NCI-H69 (cell line): ENCODE measurements at places on chromosomes 13 and 19.
A peak's percentile ranks its signal among the peaks of the same experiment; 100 is the strongest.

GRCh38 chr19:54414156-54414555, 1.1 kb upstream of the TTYH1 start:
- no peak for DNase-seq

DNA sequence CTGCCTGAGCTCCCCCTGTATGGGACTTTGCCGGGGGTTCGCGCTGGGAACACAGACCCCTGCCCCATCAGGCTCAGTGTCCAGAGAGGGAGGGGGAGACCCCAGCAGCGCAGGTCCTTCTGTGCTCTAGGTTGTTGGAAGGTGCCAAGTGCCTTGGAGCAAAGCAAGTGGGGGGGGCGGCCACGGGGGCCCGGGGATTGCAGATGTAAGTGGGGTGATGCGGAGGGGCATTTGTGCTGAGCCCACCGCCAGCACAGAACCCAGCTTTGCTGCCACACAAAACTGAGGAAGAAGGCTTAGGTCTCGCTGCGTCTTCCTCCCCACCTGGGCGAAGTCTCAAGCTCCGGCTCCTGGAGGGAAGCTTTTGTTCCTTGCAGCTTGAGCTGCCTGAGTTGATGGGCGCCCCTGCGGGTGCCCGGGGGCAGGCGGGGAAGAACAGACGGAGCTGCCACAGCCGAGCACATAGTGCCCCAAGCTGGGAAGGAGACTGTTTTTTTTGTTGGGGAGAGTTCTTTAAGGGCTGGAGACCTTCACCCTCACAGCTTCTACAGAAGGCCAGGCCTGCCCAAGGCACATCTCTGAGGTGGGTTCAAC, 1.5 kb upstream of the NTN5 start:
- DNase-seq = no peak

- DNase-seq = no peak
Measured at GRCh38 chr13:28981530-28981929, 161.4 kb downstream of the MTUS2 start.

DNA sequence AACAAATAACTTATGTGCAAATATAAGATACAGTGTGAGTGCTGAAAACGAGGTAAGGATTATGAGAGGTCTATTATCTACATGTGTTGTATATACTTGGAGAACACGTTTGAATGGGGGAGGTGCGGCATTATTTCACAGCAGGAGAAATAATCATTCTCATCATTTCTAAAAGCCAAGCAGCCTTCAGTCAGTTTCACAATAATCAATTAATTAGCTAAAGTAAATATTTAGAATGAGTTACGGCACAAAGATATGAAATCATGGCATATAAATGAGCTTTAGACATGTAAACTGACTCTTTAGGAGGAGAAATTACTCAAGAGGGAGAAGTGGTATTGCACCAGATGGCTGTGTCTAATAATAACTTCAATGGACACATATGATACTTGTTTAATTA, 366.6 kb downstream of the DNAJC15 start:
- peak; percentile 77 for DNase-seq

- peak; percentile 46 for DNase-seq
Measured at GRCh38 chr13:41017817-41018601, 1.1 kb downstream of the ELF1 start.

DNA sequence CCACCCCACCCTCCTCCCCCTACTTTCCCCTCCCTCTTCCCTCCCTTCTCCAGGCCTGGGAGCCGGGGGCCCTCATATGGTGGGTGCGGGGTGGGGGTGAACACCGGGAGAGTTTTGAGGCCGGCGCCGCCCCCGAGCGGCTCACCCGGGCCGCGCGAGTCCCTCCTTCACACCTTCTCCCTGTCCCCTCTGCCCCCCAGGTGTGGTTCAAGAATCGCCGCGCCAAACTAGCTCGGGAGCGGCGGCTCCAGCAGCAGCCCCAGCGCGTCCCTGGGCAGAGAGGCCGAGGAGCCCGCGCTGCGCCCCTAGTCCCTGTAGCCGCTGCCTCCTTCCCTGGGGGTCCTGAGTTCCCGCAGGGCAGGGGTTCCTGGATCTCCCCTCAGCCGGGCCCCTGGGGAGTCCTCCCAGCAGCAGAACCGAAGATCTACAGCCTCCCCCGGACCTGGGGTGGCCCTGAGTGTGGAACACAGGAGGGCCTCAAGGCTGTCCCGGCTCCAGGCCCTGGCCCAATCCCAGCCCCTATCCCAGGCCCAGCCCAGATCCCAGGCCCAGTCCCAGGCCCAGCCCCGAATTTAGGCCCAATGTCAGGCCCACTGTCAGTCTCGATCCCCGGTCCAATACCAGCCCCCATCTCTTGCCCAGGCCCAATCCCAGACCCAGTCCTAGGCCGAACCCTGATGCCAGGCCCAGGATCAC, 1.7 kb downstream of the TPRX2 start:
- DNase-seq = no peak

DNA sequence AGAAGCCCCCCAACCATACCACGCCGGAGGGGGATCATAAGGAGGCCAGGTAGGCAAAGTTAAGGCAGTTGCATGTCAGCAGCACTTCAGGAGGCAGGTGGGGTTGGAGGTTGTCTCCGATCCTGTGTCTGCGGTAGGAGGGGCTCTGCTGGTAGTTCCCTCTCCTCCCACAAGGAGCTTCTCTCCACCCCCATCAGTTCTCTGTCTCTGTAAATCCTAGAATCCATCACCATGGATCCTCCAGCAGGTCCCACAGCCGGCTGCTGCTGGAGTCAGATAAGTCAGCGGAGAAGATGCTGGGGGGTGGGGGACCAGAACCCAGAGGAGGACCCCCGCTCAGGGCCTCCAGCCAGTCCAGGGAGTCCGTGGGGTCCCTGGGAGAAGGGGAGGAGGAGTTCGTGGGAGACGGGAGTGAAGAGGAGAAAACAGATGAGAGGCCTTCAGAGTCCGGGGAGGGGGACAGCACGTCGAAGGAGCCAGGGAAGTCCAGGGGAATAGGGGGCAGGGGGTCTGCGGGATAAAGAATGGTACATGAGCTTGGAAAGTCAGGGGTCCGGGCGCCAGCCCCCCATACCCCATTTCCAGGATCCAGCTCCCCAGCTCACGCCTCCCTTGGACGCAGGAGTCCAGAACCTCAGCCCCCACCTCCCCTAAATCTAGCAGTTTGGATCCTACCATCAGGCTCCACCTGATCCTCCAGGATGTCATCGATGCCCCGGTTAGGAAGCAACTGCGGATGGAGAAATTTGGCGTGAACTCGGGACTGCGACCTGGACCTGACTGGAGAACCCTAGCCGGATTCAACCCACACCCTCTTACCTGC, 6.3 kb downstream of the MAMSTR start:
- DNase-seq = peak; percentile 30

- DNase-seq = peak; percentile 66
Measured at GRCh38 chr13:91520952-91521351, 122.5 kb downstream of the GPC5 start.

DNA sequence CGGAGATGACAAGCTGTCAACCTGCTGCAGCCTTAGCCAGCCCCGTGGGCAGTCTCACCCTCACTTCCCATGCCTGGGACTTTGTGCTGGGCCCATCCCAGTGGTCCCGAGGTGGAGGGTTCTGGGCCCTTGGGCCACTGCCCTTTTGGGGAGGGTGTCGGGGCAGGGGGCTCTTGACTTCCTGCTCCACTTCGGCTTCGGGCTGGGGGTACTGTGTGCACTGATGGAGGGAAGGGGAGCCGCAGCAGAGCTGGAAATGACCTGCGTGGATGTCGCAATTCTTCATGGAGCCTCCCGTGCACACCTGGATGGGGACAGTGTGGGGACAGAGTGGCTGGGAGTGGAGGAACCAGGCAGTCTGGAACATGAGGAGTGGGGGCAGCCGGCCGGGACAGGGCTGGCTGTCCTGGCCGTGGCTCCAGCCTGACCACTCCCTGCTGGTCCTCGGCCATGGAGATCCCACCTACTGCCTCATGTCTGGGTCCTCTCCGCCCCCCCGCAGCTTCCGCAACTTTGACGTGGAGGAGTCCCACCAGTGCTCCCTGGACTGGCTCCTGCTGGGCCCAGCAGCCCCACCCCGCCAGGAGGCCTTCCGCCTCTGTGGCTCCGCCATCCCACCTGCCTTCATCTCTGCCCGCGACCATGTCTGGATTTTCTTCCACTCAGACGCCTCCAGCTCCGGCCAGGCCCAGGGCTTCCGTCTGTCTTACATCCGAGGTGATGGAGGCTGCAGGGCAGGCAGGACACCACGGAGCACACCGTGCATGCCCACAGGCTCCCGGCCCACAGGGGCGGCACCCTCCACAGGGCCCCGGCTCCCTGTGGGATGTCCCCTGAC, 10.2 kb downstream of the LRP3 start:
- no peak for DNase-seq

GRCh38 chr13:26216042-26216441, 6.1 kb downstream of the RNF6 start:
- no peak for DNase-seq

DNA sequence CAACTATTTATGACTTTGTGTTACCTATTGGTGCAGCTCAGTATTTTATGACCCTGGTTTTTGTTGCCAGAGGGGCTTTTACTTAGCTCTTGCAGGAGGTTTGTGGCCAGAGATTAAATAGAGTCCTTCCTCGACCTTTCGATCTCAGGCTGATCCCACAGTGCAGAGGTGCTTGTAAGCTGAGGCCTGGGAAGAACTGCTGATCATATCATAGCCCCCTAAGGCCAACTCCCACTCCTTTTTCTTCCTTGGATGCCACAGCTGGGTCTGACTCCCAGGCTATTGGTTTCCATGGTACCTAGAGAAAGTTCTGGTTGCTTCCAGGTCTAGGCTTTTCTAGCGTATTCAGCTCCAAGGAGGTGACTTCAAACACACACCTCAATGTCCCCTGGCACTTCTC, 324.9 kb downstream of the FOXO1 start:
- no peak for DNase-seq

DNA sequence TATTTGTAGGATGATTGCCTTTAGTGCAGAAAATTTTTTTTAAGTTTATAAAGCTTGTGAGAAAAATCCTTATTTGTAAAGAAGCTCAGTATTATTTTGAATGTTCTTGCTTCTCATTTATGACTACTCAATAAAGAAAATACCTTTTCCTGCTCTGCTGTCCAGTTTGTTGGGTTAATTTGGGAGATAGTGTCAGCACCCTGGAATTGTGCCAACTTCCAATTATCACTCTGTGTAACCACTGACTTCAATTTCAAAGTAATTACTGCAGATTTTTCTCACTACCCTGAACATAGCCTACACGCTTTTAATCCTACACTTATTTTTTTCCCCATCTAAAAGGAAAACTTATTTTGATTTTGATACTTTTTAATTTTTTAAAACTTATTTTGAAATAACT, 93.1 kb downstream of the GGACT start:
- peak; percentile 94 for DNase-seq

DNA sequence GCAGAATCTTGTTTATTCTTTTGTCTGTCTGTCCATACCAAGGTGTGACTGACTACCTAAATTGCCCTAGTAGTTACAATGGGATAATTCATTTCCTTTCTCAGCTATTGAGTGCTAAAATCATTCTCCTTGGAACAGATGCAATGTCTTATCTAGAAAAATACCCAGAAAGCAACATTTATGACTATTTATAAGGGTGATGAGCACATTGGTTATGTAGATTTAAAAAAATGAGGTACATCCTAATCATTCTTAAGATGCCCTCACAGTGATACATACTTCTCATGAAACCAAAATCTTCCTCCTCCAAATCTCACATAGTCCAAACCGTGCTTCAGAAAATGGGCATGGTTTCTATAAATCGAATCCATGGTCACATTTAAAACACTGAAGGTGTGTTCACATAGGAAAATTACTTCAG, 11.6 kb upstream of the UBE2L5 start:
- DNase-seq = no peak

DNA sequence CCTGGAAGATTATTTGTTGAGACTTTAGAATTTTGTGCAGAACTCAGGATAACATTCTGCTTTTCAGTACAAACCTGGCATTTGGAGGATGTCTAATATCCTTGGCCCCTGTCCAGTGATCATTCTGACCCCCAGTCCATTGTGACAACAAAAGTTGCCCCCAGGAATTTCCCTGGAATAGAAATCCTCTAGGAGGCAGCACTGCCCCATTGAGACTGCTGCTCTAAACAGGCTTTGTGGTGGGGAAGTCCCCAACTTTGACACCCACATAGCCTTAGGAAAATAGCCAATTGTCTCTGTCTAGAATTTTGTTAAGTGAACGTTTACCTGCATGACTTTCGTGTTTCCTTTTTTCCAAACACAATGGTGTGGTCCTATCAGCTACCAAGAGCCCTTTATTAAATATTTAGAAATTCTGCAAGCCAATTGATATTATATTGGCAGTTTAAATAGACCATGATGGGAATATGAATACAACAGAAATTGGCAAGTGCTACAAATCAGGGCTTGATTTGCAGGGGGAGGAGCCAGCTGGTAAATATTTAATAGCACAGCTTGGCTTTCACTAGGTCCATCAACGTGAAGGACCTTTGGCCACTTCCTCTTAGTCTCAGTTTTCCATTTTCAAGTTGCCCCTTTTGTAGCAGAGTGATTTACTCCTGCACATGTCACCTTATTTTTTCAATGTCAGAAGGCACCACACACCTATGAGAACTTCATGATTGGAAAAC, 451.7 kb downstream of the EFNB2 start:
- peak; percentile 69 for DNase-seq

GRCh38 chr19:5567360-5567969, at the start of gene TINCR:
Gene TINCR, minus strand, starts transcription at chr19:5567953.
- DNase-seq = peak; percentile 53

GRCh38 chr19:34457446-34457845, 24.1 kb upstream of the WTIP start:
- no peak for DNase-seq

DNA sequence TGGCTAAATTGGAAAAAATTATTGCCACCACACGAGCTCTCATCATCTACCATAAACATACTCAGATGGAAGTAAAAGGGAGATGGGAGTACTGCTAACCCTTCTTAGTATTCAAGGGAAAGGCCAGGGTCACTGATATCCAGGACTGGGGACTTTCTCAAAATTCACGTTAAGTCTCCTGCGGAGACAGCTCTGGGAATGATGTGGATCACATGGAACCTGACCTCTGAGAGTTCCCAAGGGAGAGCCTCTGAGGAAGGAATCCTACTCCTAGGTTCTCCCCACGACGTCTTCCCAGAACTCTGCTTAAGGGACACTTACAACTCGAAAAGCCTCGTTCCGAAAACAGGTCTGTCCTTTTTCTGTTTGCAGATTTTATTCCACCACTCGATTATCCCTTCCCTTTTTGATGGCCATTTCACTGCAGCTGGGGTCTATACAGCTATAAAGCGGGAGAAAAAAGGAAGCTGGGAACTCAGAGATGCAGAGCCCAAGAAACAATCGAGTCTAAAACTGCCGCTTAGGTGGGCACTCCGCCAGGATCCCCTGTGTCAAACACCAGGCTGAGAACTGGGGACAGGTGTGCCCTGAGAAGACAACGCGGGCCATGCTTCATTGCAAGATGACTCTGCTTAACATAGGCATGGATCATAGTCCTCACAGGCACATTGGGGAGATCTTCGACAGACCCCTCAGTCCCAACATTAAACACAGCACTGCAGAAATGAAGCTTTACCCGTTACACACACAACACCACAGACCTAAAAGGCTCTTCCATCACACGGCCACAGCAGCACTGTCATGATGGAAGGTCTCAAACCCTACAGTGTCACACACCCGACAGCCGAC, 823 bp upstream of the ZNF567 start:
- DNase-seq = peak; percentile 57
